ENCODE measurements at places on chromosomes 7 and 10.
A peak's percentile ranks its signal among the peaks of the same experiment; 100 is the strongest.

DNA sequence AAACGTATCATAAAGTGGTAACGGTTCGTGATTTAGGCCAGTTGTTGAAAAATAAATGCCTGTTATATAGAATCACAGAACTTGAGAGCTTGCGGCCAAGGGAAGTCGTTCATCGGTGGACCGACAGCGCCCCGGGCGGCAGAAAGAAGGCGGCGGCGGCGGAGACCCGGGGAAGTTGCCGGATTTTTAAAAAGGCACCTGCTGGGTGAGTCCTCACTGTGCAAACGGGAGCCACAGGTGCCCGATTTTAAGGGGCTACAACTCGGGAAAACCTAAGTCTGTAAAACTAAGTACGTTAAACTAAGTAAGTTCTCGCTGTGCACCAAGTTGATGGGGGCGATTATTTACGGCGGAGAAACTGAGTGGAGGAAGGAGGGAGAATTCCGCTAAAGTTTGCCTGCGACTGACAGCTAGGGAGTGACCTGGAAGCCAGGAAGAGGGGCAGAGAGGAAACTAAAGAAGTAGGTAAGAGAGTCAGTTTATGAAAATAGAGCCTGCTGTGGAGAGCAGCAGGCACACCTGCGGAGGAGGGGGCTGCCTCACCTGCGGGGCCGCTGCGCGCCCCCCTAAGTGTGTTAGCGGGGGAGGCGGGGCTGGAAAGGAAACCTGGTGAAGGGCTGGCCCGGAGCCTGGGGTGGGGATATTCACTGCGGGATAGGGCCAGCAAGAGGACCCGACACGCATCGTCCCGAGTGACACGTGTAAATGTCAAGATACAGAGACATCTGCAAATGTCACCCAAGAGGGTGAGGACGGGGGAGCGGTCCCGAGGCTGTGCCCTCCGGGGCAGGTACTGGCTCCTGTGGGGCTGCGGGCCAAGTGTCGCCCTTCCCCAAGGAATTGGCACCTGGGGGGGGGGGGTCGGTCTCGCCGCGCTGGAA, 996 bp downstream of the ADAM12 start:
- peak; percentile 72 for DNase-seq

- DNase-seq = peak; percentile 37
These were observed 167.2 kb upstream of the IMMP2L start for GRCh38 chr7:111729483-111729882.

- no peak for DNase-seq
These were observed 237.7 kb upstream of the PRKCQ start for GRCh38 chr10:6817770-6818169.

DNA sequence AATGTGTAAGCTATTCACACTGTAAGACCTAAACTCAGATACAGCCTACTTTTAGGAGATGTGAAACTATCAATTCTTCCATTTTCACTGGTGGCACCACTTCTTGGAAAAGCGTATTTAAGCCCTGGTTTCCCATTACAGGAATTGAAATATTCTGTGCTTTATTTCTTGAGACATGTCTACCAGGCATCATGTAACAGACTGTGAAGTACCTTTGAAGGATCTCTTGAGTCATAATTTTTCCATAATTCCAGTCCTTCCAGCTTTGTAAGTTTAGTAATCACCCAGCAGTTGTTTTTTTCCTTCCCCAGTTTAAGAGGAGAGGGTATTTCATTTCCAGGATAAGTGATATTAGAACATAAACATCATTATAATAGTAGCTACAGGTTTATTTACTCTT, 186.0 kb upstream of the PRPS1L1 start:
- no peak for DNase-seq

DNA sequence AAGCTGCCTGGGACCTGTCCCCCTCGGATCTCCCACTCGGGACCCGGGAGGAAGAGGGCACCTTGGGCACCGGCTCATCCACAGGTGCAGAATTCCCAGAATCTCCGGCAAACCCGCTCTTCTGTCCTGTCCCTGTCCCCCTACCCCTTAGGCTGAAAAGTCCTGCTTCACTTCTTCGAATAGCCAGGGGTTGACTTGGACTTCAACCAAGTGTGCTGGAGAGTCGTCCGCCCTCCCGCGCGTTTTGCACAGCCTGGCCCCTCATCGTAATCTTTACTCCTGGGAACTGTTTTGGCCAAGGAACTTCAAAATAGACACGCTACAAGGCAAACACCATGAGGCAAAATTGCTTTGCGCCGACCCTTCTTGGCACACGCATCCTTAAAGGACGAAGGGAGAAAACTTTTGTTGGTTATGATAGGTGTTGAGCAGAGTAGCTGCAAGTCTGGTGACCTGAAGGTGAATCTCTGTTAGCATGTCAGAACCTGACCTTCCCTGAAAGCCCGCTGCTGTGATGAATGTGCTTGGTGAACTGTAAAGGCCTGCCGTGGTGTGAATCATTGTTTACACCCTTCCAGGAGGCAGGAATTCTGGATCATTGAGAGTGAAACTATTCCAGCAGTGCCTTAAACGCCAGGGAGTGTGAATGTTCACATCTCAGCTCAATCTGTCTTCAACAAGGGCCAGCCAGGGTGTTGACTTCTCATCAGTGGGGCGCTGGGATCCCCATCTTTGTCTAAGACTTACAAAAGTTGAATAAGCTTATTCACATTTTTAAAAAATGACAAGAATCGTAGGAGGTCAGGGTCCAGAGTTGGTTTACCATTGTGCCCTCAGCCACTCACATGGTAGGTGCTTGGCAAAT, 589 bp upstream of the RAPGEF5 start:
- DNase-seq = peak; percentile 29

DNA sequence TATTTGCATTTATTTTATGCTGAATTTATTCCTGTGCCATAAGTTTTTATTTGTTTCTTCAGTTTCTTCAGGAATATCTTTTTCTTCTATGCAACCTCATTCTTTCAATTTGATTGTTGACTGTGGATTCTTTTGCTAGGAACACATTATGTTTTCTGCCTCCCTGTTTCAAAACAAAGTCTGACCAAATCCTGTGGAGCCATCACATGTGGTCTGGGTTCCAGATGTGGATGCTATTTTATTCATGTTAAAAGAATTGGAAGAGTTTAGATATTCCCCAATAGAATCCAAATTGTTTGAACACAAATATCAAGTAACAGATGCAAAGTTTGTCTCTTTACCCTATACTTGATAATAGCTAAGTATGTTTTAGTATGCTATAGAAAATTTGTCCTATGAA, 56.8 kb upstream of the LRRC17 start:
- no peak for DNase-seq

DNA sequence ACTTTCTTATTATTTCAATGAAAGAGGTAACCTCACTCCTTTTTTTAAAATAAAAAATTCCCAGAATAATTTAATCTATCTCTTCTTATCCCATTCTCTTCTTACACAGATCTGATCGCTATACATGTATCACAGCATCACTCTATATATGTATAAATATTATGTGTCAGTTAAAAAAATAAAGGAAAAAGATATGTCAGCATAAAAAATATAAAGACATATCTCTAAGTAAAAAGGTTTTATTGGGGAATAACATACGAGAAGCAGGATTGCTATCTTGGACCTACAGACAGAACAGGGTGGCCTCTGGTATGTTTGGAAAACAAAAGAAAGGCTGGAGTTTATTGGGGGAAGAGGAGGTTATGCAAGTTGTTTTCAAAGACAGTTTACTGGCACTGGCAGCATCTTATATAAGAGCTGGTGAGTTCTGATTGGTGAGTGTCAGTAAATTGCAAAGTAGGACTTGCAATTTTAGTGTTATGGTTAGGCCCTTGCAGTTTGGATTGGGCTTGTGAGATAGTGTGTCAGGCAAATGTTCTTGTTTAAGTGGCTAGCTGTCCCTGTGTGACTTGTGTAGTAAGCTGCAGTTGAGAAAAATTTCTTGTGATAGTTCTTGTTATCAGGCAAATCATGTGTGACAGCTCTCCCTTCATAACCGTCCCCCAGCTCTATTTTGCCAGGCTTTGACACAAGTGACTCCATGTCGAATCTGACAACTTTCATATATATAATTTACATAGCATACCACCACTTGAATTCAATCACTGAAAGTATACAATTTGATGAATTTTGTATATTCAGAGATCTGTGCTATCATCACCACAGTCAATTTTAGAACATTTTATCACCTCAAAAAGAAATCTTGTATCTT, 118.2 kb downstream of the HBP1 start:
- no peak for DNase-seq

DNA sequence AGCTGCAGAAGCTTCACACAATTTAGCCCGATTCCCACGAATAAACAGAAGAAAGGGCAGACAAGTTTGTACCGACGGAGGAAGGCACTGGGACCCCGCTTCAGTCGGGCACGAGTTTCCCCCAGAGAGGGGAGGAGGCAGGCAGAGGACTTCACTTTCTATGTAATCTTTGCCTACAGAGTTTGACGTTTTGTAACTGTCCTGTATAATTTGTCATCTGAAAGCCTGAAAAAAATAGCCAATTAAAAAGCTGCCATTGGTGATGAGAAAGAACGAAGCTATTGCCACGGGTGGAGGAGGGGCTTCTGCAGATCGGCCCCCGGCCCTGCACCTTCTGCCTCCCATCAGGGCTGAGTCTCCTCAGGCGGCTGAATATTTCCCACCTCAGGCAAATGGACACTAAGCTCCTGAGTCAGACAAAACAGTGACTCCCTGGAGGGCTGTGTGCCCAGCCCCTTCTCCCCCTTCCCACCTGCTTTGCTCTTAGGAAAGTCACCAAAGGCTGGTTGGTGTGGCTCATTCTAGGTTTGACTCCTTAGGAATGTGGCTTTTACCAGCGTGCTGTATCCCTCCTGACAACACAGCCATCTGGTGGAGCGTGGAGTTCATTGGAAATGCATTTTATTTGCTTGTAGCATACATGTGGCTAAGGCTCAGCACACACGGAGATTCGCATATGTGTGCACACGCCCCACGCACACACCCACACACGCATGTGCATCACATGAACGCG, 117.4 kb downstream of the VIPR2 start:
- no peak for DNase-seq

DNA sequence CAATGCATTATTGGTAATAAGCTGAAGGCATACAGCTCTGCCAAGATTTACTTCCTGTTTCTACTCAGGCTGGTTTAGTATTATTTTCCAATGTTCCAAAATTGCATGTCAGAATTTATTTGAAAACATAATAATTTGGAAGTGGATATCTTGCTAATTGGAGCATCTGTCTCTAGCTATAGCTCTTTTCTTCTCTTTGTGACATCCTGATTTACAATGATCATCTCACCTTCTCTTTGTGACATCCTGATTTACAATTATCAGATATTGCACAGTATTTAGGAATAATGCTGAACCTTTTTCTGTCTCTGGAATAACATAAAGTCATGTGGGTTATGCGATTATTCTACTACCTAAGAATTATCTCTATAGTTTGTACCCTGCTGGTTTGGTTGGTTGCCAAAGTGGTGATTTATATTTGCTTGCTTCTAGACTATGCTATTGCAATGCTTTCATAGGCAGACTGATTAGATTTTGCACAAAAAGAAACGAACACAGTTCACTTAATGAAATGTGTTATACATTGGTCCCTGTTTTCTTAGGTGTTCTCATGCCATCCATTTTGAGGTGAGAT, 44.3 kb upstream of the CABCOCO1 start:
- DNase-seq = no peak

- DNase-seq = no peak
These were observed 33.1 kb downstream of the MYL10 start for GRCh38 chr7:101595766-101596537.

- DNase-seq = no peak
These were observed 164.7 kb downstream of the ADAM12 start for GRCh38 chr10:126223512-126224067.

DNA sequence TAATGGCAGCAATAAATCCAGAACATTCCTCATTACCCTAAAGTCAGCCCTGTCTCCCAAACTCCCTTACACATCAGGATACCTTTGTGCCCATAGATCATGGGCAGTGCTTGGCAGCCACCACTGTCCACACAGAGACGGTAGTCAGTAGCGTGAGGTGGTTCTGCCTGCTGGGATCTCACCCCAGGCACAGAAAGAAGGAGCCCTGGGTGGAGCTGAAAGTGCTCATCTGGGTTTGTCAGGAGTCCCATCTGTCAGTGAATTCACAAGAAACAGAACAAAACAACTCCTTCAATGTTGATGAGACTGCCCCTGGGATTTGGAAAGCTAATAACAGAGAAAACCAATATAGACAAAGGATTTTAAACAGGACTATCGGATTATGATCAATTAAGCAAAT, 90.2 kb upstream of the PRSS58 start:
- no peak for DNase-seq

GRCh38 chr7:155945670-155946325, 133.5 kb upstream of the SHH start:
- no peak for DNase-seq

- DNase-seq = no peak
These were observed 182.9 kb upstream of the SHH start for GRCh38 chr7:155995183-155995612.

- no peak for DNase-seq
These were observed 6.5 kb downstream of the POR start for GRCh38 chr7:75921479-75921878.

DNA sequence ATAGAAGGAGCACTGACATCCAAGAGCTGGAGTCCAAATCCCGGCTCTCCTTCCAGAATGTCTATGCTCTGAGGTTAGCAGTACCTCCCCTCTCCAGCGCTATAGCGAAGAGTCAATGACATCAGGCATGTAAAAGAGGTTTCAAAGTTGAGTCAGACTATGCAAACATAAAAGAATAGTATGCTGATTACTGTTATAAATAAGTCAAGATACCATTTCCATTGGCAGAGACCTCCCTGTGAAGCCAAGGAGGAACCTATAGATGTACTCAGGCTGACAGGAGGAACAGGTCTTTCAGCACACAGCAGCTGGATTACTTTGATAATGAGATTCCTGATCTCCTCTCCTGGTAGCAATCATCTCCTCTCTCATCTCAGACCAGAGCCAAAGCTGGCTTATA, 103.9 kb upstream of the EFCAB10 start:
- DNase-seq = no peak

DNA sequence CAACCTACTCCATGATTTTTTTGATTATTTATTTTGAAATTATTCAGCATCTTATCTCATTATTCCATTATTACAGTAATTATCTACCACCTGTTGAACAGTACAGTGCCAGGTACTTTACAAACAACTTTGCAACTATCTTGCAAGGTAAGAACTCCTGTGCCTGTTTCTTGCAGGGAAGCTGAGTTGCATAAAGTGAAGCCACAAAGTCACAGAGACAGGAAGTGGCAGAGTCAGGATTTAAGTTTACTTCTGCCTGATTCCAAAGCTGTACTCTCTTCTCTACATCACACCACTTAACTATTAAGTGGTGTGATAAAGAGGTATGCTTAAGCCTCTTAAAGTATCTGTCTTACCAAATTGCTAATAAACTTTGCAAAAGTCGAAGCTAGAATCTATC, 80.1 kb downstream of the LRRTM3 start:
- DNase-seq = no peak

- DNase-seq = no peak
These were observed 154.1 kb downstream of the NRP1 start for GRCh38 chr10:33180390-33180789.

GRCh38 chr7:100893910-100894721, 1.6 kb downstream of the ACHE start:
- DNase-seq = no peak

GRCh38 chr10:35416619-35417312, 80.5 kb downstream of the CCNY start:
- no peak for DNase-seq
